NCI-H1694 treated with DMSO at 0.1 percent for 48 hours (cell line): ENCODE measurements at places on chromosomes 6 and 20.
A peak's percentile ranks its signal among the peaks of the same experiment; 100 is the strongest.

- DNase-seq = no peak
Observed at GRCh38 chr6:25253351-25253750, 25.8 kb upstream of the CARMIL1 start.

DNA sequence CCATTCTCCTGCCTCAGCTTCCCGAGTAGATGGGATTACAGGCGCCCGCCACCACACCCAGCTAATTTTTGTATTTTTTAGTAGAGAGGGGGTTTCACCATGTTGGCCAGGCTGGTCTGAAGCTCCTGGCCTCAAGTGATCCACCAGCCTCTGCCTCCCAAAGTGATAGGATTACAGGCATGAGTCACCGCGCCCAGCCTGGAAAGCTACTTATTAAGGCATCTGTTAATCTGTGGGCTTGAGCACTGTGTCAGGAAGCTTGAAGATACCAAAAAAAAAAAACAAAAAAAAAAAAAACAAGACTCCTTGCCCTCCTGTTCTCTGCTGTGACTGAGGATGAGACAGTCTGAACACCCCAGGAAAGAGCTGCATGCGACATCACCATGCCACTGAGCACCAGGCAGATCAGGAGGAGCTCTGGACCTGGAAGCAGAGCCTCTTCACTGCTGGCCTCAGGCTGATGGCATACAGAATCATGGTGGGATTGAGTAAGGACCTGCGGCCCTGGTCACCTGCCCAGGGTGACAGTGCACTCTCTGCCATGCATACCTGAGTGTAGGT is 166.5 kb upstream of the SNX9 start:
- DNase-seq = no peak

- DNase-seq = no peak
Observed at GRCh38 chr6:41470331-41471063, 75.7 kb upstream of the FOXP4 start.

DNA sequence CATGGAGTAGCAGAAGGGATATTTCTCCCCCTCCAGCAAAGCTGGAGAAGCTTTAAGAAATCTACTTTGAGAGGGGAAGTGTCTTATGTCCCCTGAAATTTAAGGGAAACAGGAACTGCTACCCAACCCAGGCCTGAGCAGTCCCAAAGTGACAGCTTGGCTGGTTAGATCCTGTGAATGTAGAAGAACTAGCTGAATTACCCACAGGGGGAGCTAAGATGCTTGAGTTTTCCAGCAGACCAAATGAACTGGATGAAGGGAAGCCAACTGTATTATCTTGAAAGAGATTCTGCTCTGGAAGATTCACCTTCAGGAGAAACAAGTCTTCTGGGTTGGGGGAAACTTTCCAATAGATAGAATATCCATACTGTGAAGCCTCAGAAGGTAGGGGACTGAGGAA is 303.3 kb upstream of the MMS22L start:
- no peak for DNase-seq

DNA sequence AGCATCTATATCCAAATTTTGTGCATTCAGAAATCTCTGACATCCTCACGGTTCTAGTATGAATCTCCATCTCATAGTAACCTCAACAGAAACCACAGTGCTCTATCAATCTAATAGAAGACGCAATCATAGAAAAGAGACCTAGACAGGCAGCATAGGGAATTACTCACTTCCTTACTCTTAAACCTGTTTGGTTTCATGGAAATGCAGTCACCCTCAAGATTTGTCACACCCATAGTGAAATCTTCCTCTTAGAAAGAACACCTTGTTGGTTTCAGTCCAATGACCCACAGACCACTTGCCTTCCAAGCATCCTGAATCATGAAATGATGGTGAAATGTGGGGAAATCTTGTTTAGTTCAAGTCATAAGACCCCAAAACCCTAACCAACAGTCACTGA is 166.1 kb upstream of the PRDM1 start:
- DNase-seq = no peak

DNA sequence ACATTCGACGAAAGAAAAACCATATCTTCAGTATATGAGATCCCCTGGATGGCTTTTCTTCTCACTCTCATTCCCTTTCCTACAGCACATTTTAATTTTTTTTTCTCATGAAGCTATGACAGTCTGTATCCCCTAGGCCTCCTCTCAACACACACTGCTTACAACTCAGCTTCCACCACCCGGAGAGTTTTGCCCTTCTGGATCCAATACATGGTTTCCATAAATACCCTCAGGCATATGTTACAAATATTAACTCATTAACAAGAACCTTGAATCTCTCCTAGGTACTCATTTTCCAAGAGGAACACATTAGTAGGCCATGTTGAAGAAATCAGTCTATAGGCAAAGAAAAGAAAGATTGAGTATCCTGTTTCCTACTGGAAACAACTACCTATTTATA is 44.0 kb downstream of the PAK5 start:
- no peak for DNase-seq

GRCh38 chr6:19934996-19935591 is 97.9 kb downstream of the ID4 start:
- no peak for DNase-seq

- no peak for DNase-seq
Observed at GRCh38 chr6:5672581-5673011, 334.1 kb downstream of the NRN1 start.

- no peak for DNase-seq
Observed at GRCh38 chr6:123811378-123811777, 7.7 kb downstream of the NKAIN2 start.

GRCh38 chr6:106411056-106411455 is 50.5 kb downstream of the CRYBG1 start:
- no peak for DNase-seq

- DNase-seq = no peak
Observed at GRCh38 chr20:58638467-58639181, 12.5 kb upstream of the STX16 start.

GRCh38 chr20:10662661-10663458 is 10.9 kb downstream of the JAG1 start:
- no peak for DNase-seq

- DNase-seq = no peak
Observed at GRCh38 chr6:82980086-82980485, 85.6 kb downstream of the UBE3D start.

DNA sequence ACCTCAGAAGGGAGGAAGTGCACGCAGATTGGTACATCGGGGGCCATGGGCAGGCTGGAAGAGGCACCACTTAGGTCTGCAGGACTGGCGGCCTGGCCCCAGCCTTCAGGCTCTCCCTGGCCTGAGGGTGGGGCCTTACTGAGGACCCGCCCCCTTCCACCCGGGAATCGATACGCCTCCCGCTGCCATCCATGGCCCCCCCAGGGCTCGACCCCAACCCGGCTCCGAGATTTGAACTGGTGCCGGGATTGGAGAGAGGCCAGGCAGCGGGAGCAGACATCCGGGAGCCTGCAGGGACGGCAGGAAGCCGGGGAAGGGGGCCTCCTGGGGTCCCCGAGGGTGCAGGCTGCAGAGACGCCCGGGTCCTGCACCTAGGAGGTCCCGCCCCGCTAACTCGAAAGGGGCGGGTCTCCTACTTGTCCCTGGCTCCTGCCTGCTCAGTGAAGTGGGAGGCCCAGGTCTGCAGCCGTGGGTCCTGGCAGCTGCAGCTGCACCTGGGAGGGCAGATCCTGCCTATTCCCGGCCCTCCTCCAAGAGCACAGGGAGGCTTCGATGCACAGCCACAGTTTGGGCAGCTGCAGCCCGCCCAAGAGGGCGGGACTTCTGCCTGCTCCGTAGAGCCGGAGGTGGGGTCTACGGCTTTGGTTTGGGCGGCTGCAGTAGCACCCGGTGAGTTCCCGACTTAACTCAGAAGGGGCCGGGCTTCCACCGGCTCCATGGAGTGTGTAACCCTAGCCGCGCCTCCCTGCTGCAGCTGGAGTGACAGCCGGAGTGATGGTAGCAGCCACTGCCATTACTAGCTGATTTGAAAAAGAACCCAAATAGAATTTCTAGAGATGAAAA is 35.2 kb upstream of the TBC1D22B start:
- DNase-seq = no peak

DNA sequence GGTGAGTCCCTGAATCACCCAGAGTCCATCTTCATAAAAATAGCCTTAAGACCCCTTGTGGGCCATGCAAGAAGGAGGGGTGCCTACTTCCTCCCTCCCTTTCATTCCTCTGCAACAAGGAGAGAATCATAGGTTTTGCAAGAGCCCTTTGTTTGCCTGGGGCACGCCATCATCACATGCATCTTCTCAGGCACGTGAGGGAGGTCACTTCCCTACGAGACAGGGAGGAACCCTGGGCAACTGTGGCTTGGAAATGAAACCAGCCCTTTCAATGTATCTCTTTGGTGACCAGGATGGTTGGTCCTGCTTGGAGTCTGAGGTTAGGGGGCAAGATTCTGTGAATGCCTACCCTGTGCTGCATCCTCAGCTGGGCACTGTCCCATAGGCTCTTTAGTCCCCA is 194.8 kb downstream of the MAFB start:
- no peak for DNase-seq

GRCh38 chr6:108253241-108253640 is 7.6 kb downstream of the SNX3 start:
- no peak for DNase-seq

DNA sequence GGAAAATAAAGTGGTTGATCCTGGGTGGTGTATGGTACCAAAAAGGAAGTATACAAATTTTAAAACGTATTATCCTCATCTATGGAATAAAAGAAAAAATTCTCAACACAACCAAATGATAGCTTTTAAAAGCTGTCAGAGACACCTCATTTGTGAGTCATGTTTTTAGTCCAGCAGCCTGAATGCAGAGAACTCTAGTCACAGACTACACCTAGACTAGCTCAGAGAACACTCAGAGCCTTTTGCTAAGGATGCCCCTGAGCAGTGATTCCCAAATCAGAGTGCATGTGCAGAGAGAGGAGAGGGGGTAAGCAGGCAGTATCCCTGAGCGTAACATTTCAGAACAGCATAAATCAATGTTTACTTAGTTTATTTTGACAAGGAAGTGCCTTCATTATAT is 809.3 kb downstream of the HACE1 start:
- no peak for DNase-seq

DNA sequence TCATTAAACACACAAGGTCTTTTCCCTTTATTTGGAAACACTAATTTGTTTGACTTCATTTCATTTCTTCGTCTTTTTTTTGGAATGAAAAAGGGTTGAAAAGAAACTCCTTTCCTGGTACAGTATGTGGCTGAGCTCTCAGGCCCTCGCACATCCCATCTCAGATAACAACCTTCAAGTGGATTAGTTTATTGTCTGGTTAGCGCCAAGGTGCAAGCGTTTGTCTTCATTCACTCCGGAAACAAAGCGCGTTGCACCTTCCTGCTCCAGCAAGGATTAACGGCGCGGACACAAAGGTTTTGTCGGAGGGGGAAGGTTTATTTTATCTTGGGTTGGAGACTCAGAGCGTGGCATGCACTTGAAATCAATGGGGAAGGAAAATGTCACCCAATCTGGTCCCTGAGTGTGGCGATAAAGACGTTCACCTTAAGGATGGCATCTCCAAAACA is 5.3 kb upstream of the NKX2-2 start:
- no peak for DNase-seq

- DNase-seq = no peak
Observed at GRCh38 chr6:79801362-79801761, 146.0 kb downstream of the ELOVL4 start.

GRCh38 chr6:32439602-32440214 is at the start of gene HLA-DRA:
Gene HLA-DRA (plus strand): TSS chr6:32439887. CDS start chr6:32439951, 64 bp downstream.
- DNase-seq = peak; percentile 12

DNA sequence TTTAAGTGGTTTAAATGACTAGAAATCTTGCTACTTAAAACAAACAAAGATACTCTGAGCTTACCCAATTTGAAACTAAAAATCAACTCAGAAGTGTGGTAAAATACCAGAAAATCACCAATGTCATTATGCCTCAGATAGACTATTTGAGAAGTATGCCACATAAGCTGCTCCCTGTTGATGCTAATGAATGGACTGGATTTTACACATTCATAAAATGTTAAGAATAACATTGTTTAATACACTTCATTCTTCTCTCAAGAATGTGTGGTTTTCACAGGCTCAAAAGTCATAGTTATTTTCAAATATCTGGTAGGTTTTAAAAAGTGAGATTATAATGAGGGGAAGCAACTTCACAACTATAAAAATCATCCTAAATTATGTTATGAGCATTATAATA is 170.6 kb downstream of the TASP1 start:
- no peak for DNase-seq

GRCh38 chr6:34238585-34239499 is 2.2 kb downstream of the HMGA1 start:
- DNase-seq = peak; percentile 41

GRCh38 chr20:59328071-59328470 is 27.7 kb downstream of the EDN3 start:
- DNase-seq = no peak

- no peak for DNase-seq
Observed at GRCh38 chr6:2030682-2031244, 214.6 kb downstream of the GMDS start.

- DNase-seq = no peak
Observed at GRCh38 chr20:57167971-57168701, 98.3 kb downstream of the BMP7 start.

GRCh38 chr20:39234520-39235095 is 272.5 kb downstream of the DHX35 start:
- DNase-seq = no peak

GRCh38 chr20:48656137-48656536 is 171.7 kb downstream of the PREX1 start:
- no peak for DNase-seq

- no peak for DNase-seq
Observed at GRCh38 chr6:21360336-21360735, 233.2 kb upstream of the SOX4 start.

DNA sequence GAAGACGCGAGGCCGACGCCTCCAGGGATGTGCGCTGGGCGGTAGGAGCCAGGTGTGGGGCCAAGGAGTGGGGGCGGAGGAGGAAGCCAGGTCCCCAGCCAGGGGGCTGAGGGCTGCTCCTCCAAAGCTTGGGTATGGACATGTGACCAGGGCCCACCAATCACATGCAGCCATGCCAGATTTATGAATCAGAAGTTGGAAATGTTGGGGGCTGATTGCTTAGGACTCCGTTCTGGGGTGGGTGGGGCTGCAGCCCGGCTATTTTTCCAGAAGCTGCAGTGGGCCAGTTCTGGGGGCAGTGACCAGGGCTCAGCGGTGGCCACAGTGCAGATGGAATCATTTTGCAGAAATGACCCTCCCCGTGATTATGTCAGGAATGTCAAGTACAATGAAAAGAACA is 96.0 kb downstream of the CEBPB start:
- no peak for DNase-seq

DNA sequence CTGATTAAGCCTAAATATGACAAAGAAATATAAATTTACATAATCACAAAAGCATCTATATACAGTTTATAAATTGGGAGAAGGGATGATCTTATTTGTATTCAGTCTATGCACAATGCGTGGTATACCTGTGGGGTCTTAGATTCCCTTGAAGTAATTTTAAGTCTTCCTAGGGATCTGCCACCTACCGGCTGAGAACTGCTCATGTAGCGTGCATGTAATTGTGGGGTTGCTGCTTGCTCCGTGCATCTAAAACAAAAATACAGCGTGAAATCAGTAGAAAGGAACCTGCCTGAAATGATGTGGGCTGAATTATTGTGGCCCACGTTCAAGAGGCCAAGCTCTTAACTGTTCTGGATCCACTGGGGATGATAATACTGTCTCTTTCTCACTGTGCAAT is 187.3 kb downstream of the MBOAT1 start:
- no peak for DNase-seq
